Stimulated activated CD4-positive, alpha-beta T cell treated with anti-CD3 and anti-CD28 coated beads, TNF-alpha, amount 100 ng/mL, for 4 hours (primary cell): ENCODE measurements at places on chromosomes 7 and 10.

DNA sequence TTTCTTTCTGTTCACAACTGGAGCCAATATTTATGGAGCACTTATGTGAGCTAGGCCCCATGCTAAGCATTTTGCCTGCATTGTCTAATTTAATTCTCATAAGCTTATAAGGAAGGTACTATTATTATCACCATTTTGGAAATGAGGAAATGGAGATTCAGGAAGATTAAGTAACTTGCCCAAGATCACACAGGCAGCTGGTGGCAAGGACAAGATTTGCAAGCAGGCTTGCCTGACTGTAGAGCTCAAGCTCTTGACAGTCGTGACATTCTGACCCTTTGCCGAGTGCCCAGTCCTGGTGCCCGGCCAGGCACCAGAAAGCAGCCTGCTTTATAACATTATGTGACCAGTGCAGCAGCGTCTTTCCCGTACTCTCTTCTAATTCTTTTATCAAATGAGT lies 38.2 kb downstream of the WNT2 start:
- DNase-seq = no peak

DNA sequence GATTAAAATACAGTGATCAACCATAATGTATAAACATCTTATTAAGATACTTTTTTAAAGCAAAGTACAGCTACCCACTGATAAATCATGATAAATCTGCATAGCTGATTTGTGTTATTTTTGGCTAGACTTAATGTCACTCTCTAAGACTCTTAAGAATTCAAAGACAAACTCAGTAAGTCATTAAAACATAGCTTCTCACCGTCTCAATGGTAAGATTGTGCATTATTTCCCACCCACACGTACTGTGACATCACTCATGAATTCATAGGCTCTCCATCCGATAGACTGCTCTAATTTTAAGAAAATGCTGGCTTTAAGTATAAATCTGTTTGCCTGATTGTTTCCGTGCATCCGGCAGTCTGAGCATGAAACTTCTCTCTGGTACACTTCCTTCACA lies 266.1 kb downstream of the GLI3 start:
- DNase-seq = no peak

GRCh38 chr10:18713077-18713476 lies 53.8 kb downstream of the ARL5B start:
- DNase-seq = no peak

- no peak for DNase-seq
Measured at GRCh38 chr7:128945668-128946366, 8.1 kb downstream of the IRF5 start.

DNA sequence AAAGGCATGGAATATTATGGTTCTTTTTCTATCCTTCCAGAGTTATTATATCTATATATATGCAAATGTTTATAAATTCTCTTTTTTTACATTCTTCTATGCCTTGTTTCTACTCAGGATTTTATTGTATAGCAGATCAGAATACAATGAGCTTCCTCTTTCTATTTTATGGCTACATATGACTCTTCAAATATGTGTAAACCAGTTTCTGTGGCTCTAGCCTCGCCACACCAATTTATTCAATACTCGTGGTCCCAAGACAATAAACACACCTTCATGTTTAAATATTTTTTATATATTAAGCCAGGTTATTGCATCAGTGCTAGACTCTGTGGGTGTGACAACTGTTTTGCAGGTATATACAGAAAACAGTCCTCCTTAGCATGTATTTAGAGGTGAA lies 237.5 kb upstream of the MKLN1 start:
- DNase-seq = no peak

DNA sequence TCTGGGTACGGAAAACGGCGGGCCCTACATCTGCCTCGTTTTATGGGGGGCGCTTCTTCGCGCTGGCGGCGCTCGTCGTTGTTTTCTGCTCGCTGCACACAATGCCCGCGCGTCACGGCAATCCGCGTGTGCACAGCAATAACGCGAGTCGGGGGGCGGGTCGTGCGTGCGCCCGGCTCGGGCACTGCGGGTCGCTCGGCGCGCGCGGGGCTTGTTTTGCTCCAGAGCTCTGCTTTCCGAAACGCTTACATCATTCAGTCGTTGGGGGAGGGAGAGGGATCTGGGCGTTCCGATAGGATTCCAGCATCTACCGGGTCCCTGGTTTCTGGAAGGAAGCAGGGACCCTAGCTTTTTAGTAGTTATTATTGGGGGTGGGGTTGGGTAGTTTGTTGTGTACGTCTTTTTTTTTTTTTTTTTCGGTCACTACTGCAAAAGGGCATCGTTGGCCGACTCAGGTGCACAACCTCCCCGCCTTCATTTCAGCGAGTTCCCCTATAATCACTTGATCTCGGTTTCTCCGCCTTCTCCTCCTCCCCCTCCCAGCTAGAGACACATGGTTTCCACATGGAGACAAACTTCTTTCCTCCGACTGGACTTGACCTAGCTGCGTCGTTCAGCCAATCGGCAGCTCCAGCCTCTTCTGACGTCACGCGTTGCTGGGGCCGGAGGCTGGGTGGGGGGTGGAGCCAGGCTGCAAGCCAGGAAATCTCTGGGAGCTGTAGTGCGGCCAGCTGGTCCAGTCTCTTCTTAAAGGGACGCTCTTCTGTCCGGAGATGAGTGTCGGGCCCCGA lies 3.5 kb downstream of the MXI1 start:
- peak; percentile 87 for DNase-seq

DNA sequence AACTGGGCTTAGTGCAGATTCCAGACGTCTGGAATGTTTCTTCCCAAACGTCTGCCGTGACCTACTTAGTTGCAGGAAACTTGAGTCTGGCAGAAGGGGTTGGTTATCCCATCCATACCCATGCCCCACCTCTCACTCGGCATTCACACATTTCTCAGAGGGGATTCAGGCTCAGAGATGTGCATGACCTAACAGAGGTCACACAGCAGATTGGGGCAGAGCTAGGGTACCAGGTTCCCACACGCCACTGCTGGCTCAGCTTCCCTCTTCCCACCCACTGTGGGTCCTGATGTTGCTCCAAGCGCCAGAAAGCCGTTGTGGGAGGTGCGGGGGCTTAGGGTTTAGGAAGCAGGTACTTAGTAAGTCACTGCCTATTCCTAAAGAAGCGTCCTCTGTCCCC lies 3.0 kb downstream of the UCMA start:
- DNase-seq = no peak

GRCh38 chr10:70118196-70118595 lies 14.4 kb downstream of the AIFM2 start:
- no peak for DNase-seq

DNA sequence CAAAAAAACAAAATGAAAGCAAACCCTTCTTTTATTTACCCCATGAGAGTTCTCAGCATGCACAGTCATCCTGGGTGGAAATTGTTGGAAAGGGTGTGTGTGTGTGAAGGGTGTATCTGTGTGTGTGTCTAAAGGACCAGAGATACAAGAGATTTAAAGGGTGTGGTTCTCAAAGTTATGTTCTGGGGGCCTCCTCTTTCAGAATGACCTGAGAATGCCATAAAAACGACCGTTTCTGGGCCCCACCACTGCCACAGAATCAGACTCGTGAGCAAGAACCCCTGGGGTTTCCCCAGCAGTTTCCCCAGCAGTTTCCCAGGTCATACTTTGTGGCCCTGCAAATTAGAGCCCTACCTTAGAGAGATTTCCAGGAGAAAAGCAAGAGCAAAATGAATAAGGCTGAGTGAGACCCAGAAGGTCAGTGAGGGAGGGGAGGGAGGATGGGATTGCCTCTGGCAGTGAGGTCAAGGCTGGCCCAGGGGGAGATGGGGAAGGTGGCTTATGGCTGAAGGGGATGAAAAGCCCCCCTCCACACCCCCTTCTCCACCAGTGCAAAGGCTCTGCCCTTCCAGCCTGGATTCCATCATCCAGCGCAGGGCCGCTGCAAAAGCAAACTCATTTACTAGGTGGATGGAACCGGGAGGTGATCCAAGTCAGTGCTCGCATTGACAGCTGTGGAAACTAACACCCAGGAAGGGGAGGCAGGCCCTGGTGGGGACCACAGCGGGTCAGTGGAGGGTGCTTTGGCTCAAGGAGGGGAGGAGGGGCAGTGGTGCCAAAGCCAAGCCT lies 10.2 kb downstream of the PYROXD2 start:
- DNase-seq = no peak

DNA sequence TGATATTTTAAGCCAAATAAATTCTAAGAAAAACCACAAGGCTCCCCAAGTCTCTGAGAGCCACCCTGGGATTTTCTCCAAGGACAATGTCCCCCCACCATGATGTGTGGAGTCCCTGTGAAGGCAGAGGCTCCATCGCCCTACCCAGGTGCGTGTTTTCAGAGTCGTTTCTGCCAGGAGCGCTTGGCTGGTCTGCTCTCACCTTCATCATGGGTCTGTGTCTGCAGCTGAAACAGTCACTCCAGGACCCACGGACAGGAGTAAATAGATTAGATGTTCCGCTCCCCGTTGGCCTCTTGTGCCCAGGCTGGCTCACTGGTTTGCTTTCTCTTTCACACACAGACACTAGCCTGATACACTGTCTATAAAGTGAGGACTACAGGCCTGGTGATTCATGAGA lies 217.5 kb downstream of the SFMBT2 start:
- DNase-seq = peak; percentile 2

- DNase-seq = no peak
Measured at GRCh38 chr7:158858592-158859503, 2.5 kb downstream of the DYNC2I1 start.

- DNase-seq = no peak
Measured at GRCh38 chr10:34773636-34774630, 41.2 kb downstream of the PARD3 start.

DNA sequence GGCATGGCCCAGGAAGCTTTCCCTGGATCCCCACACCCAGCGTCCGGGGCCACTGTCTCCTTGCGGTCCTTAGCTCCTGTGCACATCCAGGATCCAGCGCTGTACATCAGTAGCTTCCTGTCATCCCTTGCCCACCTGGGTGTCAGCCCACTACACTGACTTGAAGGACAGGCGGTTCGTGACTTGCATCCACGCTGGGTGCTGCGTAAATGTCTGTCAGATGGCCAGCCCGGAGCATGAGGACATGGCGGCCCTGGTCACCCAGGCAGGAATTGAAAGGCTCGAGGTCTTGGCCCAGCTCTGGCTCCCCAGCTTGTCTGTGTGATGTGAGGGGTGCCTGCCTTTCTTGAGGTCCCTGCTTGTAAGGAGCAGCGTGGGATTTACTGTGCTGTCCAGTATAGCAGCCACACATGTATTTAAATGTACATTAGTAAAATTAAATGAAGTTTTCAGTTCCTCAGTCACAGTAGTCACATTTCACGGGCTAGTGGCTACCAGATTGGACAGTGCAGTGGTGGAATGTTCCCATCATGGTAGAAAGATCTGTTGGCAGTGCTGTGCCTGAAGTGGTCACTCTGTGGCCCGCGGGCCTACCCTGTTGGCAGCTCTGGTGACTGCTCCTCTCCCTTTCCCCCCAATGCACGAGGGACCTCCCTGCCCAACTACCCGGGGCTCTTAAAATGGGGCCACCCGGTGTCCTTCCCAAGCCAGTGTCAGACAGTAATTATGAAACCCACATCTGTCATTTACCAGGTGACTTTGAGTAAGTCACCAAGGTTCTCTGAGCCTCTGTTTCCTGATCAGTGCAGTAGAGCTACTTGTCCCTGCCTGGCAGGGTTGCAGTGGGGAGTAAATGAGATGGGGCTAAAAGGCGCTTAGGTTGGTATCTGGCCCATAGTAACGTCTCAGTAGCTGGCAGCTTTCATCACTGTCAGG lies 97.8 kb upstream of the PPIF start:
- no peak for DNase-seq

DNA sequence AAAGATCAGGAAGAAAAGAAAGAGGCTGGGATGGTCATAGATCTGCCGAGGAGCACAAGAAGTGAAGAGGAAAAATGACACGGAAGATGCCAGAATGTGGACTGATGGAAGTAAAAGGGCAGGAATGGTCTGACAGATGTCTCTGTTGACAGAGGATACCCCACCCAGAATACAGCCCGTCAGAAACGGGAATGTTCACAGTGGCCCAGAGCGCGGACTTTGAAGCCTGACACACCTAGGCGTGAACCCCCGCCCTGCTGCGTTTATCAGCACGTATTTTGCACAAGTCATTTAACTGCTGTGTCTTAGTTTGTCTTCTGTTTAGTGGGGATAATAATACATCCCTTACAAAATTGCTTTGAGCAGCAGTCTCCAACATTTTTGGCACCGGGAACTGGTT lies 27.1 kb downstream of the AKR1B1 start:
- DNase-seq = no peak

- DNase-seq = no peak
Measured at GRCh38 chr7:27080844-27081436, 14.9 kb downstream of the HOXA1 start.

DNA sequence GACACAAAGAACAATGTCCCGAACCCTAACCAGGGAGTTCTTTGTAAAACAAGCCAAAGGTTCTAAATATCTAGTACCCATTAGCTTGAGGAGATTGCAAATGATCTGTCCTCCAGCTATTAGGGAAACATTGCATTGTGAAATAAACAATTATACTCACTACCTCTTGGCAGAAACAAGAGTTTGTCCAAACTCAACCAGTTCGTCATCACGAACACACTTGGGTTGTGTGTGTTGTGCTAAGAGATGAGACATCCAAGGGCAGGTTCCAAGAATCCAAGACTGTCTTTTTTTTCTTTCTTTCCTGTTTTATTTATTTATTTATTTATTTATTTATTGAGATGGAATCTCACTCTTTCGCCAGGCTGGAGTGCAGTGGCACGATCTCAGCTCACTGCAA lies 793.1 kb upstream of the AUTS2 start:
- DNase-seq = no peak

- DNase-seq = no peak
Measured at GRCh38 chr7:149598721-149599308, 101.2 kb upstream of the ZNF746 start.

DNA sequence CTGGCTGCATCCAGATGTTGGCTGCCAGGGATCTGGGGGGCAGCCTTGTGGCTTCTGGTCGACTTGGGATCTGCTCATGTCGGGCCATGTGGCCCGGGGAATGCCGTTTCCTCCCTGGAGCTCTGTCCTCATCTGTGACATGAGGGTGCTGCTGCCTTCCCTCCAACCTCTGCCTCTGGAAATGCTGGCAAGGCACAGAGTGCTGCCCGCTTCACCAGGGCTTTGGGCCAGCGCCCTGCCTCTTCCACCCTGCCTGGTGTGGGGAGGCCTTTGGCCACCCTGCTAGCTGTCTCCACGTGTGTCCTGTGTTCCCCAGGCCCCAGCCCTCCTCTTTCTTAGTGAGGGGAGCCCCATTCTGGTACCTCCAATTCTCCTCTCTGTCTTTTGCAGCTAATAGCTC lies 5.8 kb upstream of the SMARCD3 start:
- DNase-seq = no peak

DNA sequence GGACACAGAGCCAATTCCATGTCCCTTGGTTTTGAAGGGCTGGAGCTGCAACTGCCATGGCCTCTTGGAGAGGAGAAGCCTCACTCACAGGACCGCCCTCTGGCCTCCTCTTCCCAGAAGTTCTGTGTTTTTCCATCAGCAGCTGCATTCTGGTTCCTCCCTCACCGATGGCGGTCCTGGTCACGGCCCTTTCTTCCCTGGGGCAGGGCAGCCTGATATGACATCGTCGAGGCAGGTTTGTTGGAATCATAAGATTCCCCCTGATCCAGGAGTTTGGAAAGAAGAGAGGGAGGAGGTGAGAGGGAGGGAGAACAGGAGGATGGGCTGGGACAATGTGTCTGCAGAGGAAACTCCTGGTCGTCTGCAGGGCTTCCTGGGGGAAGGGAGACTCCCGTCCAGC lies 82.7 kb upstream of the PDZD8 start:
- no peak for DNase-seq

GRCh38 chr10:57262892-57263291 lies 901.8 kb upstream of the ZWINT start:
- no peak for DNase-seq

- DNase-seq = no peak
Measured at GRCh38 chr7:134662166-134662870, 15.7 kb downstream of the BPGM start.

GRCh38 chr10:132458586-132459300 lies 61.7 kb downstream of the PWWP2B start:
- DNase-seq = peak; percentile 61
